ENCODE measurements at places on chromosomes 12 and 14. TPM values are rescaled to one million over a fixed set of nuclear protein-coding genes. Genes with fewer than 3 reads are reported as not detected.

DNA sequence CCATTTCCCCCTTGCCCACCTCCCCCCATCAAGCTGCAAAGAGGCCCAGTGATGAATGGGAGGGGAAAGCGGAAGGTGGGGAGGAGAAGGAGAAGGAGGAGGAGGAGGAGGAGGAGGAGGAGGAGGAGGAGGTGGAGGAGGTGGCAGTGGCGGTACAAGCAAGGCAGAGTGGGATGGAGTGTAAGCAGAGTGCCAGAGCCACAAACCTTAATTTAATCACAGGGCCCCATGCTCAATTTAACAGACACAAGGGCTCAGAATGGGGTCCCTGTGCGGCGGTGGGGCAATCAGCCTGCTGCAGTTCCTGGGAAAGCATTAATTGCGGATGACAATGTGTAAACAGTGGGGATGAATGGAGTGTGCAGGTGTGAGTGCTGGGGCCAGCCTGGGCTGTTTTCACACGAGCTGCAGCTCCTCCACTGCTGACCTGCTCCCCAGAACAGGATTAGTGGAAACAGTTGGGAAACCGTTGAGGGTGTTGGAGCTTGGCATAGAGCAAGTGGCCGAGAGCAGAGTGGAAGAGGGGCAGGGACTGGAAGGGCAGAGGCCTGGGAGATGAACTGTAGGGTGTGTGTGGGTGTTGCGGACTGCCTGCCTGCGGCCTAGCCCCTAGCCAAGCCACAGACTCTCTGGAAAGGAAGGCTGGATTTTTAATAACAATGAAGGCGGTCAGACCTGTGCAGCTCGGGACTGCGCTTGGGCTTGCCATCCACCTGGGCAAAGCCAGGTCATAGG, 36.4 kb upstream of the SMOC1 start:
- DNase-seq: no peak

- DNase-seq: no peak
Observed at GRCh38 chr12:104226672-104227071, 11.1 kb downstream of the TXNRD1 start.

DNA sequence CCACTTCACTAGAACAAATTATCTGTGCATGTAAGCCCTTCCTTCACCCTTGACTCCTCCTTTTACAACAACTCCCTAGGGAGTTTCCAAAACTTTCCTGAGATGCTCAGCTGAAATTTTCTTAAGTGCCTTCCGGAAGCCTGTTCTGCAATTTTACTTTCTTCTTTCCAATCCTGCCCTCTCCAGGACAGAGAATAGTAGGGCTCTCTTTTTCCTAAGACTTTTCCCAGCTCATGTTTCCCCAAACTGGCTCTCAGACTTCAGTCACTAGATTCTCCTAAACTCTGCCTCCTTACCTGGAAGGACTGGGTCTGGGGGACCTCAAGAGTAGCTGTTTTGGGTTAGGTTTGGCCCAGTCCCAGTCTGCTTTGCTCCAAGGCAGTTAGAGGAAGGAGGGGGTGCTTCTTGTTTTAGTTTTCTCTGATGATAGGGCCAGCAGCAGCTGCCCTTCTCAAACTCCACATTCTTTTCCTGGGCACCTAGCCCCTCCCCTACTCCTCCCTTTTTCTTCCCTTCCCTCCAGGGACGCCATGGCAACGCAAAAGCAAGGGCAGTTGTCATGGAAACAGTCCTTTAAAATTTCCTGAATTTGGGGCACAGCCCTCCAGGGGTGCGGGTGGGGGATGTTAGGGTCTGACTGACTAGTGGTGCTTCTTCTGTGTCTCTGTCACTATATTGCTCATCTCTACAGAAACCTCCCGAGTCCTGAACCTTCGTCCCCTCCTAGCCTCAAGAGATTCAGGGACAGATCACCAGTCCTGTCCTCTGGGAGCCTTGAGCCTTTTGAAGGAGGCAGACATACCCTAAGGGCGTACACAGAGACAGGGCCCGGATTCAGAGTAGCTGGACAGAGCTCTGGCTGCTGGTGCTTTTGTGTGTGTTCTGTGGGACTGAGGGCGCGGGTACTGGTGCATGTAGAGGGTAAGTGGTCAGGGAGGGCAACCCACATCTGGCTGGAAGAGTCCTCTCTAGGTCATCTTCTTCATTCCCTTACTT, 17.0 kb downstream of the PPP1R1A start:
- peak; percentile 88 for DNase-seq

- peak; percentile 76 for DNase-seq
Observed at GRCh38 chr12:32918890-32919801, 22.6 kb upstream of the PKP2 start.

GRCh38 chr14:61653507-61653906, 41.8 kb upstream of the HIF1A start:
- no peak for DNase-seq

RFLNA gene
- total RNA-seq: 20.4 TPM

MSRB3 gene
- total RNA-seq: 1.7 TPM

KLRG1 gene
- total RNA-seq: 8.0 TPM

GARIN6 gene
- not detected for total RNA-seq

All from GM23338 (cell line).